NCI-H1105 treated with DMSO at 0.1 percent for 48 hours (cell line): ENCODE measurements at places on chromosomes 12 and 14.

GRCh38 chr14:68113343-68113930 is 293.9 kb downstream of the RAD51B start:
- DNase-seq, result no peak

GRCh38 chr12:68910128-68910527 is 22.8 kb downstream of the CPM start:
- DNase-seq, result no peak

- no peak for DNase-seq
These were observed 1.9 kb upstream of the CLEC2D start for GRCh38 chr12:9667403-9668160.

DNA sequence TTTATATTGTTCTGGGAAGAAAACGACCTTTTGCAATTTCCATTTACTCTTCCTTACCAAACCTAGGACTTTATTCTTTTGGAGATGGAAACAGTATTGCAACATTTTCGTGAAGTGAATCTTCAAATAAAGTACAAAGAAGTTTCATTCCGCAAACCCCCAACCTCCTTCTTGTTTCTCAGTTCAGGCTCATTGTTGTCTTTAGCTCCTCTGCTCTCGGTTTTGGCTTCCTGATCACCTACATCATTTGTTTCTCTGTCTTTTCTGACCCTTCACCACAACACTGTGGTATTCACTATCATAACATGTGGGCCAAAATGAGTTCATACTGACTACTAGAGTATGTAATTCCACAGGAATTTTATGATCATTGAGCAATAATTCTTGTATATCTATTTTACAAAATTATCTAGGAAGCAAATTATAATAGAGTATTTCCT is 266.8 kb downstream of the ADAMTS20 start:
- no peak for DNase-seq

DNA sequence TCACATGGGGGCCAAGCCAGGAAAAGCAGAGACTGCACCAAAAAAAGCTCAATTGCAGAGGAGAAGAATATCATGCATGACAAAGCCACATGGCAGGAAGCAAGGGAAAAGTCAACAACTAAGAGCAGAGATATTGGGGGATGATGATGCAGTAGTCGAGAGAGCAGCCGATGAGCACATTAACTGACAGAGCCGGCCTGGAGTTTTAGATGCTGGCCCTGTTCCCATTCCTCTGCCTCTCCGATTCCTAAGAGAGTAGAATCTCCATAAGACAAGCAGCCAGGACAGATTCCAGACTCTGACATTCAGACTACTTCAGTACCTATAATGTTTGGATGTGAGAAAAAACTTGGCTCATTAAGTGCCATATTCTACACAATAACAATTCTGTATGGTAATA is 155.9 kb downstream of the KCNH5 start:
- DNase-seq, result peak; percentile 68

GRCh38 chr14:69087061-69087461 is 65.9 kb downstream of the DCAF5 start:
- DNase-seq, result no peak

DNA sequence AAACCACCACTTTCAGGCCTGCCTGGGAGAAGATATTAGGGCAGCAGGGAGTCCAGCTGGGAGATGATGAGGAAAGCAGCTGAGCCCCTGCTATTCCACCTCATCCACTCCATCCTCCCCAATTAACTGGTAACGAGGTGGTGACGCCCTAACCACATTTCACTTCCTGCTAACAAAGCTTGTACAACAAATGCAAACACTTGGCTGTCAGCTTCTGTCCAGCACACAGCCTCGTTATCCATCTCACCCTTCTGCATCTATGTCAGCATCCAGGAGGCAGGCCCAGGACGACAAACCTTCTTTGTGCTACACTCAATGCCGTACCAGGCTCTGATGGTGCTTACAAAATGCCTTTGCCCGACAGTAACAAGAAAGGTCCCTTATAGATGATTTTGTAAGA is 225.4 kb downstream of the APAF1 start:
- DNase-seq, result peak; percentile 34

GRCh38 chr14:64707661-64708060 is 3.4 kb downstream of the PLEKHG3 start:
- no peak for DNase-seq

- peak; percentile 56 for DNase-seq
These were observed 269.9 kb downstream of the ADAMTS20 start for GRCh38 chr12:43282106-43282505.
